CD4-positive, alpha-beta T cell treated with Interleukin-12 subunit alpha and Interleukin-12 subunit beta, for 1 hour (primary cell): ENCODE measurements at places on chromosomes 11 and 22.

DNA sequence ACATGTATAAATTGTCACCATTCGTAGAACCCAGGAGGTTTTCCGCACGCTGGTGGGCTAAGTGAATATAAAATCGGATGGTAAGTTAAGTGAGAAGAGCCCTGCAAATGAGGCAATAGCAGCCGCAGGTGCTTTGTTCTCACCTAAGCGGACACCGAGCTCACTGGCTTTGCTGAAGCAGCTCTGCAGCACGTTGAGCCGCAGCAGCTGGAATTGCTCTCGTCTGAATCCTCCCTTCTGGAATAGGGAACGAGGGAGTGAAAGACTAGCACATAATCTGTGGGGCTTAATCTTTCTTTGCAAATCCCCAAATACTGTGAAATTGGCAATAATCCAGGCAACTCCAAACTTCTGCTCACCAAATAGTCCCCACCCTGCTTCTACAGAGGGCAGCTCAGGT, 488.1 kb downstream of the NTM start:
- DNase-seq = no peak

DNA sequence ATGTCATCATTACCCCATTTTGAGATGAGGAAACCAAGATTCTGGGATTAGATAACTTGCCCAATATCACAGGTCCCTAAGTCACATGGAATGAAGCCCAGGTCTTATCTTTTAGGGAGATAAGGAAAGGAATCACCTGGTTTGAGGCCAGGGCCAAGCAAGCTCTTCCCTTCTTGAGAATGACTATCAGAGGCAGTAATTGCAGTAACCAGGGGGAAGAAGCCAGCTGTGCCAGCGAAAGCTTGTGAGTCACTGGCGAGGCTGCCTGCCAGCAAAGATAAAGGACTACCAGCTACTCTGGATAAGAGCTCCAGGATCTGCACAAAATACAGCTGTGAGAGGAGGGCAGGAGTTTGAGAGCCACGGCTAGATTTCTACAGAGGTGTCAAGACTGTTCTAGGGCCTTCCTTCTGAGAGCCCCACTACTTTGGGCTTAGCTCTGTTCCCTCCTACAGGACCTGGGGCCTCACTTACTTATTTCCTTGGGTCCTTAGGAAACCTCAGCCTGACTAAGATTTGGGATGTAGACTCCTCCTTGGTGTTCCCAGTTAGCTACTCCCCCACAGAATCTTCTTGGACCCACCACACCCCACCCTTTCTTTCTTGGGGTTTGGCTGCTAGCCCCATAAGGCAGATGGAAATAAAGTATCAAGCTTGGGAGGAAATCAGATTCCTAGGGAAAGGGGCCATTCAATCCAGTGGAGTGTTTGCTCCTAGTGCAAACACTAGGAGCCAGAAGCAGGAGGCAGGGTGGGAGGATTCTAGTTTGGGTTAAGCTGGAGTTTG, 9.7 kb upstream of the CCKBR start:
- no peak for DNase-seq

DNA sequence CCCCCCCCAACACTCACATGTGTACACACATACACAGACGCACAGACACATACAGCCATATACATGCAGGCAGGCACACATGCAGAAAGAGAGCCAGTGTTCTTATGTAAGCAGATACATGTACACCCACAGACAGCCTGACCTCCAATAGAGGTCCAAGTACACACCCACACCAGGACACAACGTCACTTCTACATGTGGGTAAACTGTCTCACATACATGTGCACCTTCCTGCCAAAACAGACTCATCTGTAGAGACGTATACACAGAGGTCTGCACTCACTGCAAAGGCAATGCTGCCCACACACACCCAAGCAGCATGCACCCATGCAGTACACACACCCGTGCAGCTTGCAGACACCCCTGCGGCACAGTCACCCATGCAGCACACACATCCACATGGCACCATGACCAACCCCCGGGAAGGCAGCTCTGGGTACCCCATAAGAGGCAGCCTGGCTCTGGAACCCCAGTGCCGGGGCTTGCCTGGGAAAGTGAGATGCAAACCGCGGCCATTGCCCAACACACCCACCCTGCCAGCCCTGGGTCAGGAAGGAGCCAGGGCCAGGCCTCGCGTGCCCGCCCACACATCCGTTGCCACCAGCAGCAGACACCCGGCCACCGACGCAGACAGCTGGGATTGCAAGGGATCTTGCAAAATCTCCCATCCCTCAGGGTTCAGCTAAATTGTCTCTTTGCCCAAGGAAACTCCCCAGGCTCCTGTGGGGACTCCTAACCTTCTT, 10.1 kb downstream of the CASTOR1 start:
- DNase-seq = no peak

DNA sequence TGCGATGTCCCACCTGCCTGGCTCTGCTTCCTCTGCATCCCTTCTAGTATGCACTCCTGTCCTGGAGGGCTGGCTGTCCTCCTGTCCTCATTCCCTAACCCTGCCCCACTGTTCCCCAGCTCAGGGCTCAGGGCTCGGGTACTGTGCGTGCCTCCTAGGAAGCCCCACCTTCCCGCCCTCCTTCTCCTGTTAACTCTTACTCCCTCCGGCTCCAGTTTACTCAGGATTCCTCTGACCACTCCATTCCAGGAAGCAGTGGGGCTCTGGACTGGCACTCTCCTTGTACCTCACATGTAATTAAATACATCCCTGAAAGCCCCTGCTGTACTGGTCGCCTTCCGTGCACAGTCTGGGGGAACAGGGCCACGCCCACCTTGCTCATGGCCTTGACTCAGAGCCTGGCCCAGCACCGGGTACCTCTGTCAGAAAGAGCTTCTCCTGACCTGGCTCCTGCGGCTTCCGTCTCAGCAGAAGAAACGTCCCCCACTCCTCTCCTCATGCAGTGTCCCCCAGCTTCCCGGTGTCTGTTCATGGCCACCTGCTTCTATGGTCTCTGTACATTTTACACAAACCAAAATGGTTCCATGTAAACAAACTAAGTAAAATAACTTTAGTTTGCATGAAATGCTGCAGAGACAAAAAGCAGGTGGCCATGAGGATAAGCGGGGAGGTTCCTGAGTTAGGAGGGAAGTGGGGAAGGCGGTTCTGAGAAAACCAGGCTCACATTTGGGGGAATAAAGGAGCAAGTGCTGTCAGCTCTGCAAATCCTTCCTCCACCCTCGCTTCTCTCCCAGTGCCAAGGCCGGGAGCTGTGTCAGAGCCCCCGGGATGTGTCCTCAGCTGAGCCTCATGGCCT, 445.9 kb downstream of the BRD1 start:
- no peak for DNase-seq

DNA sequence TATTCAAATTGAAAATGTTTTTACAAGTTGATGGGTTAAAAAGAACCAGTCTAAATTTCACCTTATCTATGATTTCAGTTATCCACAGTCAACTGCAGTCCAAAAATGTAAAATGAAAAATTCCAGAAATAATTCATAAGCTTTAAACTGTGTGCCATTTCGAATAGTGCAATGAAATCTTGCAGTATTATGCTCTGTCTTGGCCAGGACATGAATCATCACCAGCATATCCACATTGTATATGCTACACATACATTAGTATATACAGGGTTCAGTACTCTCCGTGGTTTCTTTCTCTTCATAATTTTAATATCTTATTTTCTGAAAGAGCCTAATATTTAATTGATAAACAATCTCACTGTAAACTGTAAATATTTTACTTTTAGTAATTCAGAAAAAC, 45.9 kb downstream of the ARHGAP32 start:
- DNase-seq = no peak

DNA sequence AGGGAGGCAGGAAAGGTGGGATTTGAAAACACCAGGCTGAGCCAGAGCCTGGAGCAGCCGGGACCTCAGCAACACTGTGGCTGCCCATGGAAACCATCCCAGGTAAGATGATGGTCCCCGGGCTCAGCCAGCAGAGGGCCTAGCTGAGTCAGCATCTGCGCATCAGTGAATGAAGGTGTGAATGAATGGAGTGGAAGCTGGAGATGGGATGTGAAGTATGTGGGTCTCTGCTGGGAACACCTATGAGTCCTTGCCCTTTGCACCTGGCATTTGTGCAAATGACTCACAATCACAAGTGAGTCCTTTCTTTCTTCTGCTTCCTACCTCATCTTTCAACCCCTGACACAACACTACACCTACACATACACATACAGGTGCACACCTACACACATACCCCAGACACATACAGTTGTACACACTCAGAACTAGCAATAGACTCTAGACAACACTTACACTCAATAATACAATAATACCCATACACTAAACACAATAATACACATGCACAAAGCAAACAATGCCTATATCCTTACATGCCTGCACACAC, 62.8 kb upstream of the PRDM11 start:
- no peak for DNase-seq

DNA sequence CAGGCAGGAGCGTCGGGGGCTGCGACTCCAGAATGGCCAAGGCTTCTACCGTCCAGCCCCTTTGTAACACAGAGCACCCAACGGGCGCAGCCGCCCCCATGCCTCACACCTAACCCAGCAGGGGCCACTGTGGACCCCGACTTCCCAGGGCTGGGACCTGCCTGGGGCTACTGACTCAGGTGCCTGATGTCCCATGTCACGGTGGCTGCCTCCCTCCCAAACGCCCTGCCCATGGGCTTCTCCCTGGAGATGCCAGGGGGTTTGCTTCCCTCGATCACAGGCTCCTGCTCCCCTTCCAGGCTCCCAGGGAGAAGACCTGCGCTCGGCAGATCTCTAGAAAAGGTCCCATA, 84.0 kb downstream of the MYEOV start:
- no peak for DNase-seq

DNA sequence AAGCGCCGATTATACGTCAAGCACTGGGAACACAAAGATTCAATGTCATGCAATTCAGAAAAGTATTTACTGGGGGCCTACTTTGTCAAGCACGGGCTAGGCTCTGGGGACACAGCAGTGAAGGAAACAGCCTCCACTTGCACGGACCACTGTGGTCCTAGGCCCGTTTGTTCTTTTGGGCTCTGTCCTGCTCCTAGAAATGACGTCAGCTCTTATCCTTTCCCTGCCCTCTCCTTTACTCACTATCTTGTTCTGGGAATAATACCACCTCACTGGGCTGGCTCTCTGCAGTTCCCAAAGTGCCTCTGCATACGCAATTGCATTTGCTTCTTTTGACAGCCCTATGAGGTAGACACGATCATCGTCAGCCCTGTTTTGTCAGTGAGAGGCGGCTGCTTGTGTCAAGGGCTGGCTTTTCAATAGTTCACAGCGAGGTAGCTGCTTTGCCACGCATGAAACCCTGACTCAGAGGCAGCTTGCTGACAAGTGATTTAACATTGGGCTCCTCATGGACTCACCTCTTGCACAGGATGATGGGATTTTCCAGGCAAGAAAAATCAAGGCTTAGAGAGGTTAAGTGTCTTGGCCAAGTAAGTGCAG, 22.9 kb upstream of the IGSF22 start:
- no peak for DNase-seq

DNA sequence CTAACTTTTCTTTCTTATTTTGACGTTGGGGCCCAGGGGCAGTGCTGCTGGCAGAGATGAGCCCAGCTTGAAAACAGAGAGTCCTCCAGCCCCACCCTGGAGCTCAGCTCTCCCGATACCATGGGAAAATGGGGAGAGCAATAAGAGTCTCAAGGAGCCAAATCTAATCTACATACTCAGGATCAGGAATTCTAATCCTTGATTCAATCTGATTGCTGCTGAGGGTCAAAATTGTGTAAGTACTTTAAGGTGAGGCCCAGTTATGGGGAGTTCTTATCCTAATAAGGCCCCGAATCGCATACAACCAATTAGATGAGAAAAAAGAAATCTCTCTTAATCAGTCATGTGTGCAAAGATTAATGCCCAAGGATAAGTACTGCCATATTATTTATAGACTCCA, 202.9 kb downstream of the FAM76B start:
- no peak for DNase-seq

DNA sequence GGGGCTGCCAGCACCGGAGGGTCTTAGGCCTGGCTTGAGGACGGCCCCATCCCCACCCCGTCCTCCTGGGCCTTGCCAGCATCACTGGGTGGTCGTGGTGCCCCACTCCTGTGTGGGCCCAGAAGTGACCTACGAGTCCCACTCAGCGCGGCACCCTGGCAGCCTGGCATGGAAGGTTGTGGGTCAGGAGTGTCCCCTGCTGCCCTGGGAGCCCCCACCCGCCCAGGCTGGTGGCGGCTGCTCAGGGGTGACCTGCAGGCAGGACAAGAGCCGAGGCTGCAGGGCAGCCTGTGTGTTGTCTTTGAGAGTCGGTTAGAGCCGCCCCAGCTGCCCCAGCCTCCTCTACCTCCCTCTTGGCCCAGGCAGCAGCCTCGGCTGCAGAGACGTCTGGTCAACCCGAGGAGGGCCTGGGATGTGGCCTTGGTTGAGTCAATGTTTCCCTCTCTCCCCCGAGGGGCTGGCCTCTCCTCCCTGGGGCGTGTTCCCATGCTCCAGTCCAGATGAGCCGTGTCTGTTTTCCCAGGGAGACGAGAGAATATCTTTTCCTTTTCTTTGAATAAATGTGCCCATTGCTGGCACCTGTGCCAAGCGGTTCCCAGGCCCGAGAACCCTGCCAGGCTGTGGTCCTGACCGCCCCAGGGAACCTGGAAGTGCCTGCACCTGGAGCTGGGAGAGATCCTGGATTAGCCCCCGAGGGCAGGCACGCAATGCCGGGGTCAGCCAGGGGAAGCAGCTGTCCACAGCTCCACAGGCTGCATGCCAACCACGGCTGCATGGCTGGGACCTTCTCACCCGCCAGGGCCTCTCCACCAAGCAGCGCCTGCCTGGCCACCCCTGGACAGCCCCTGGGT, 35.7 kb upstream of the MUC5AC start:
- DNase-seq = no peak

DNA sequence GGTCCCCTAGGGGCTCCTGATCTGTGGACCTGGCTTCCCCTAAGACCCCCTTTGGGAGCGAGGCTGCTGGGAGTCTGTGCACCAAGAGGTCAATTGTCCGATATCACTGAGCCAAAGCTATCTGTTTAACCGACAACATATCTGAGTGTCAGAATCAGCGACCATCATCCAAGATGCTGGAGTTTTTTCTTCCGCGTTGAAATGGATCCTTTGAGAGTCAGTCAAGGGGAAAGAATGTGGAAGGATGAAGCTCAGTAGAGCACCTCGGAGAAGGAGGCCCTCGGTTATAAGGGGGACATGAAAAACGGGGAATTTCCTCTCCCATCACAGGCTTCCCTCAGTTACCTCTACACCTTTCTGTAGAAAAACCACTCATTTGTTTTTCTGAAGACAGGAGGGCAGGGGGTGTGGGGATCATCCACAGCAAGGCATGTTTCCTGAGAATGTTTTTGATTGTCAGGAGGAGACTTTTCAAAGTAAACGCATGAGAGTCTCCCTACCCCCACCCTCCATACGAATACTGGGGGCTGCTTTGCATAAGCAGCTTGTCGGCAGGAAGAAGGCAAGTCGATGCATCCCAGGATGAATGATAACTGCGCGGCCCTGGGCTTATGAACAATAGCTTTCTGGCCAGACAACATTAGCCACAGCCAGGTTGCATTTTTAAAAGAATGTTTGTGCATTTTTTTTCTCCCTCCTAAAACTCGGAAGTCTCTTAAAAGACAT, 37.7 kb upstream of the CCND1 start:
- no peak for DNase-seq

- no peak for DNase-seq
Observed at GRCh38 chr11:23884341-23884740, 612.5 kb upstream of the LUZP2 start.
